ENCODE measurements at places on chromosomes 3 and 15. TPM values are rescaled to one million over a fixed set of nuclear protein-coding genes. Genes with fewer than 3 reads are reported as not detected.

BFSP2 gene
- total RNA-seq: not detected

CHST13 gene
- total RNA-seq: not detected

DCLK3 gene
- under 0.01 TPM for total RNA-seq

CPOX gene
- 29.6 TPM for total RNA-seq

DTWD1 gene
- total RNA-seq: 37.0 TPM

MYO5A gene
- total RNA-seq: 70.7 TPM

ASB14 gene
- total RNA-seq: under 0.01 TPM

FOXB1 gene
- not detected for total RNA-seq

ITPKA gene
- total RNA-seq: 18.1 TPM

PFN2 gene
- total RNA-seq: 286 TPM

SLC22A13 gene
- total RNA-seq: 0.22 TPM

FMN1 gene
- 11.0 TPM for total RNA-seq

ICE2 gene
- 26.5 TPM for total RNA-seq

NEK11 gene
- total RNA-seq: 8.6 TPM

FBXW12 gene
- not detected for total RNA-seq

VPS13C gene
- total RNA-seq: 92.9 TPM

SI gene
- total RNA-seq: not detected

TEX55 gene
- not detected for total RNA-seq

PLD1 gene
- 16.7 TPM for total RNA-seq

CCDC39 gene
- 0.12 TPM for total RNA-seq

ANKUB1 gene
- total RNA-seq: not detected

TIMP4 gene
- total RNA-seq: 5.1 TPM

B3GNT5 gene
- total RNA-seq: 9.8 TPM

PLA2G4E gene
- not detected for total RNA-seq

NME9 gene
- total RNA-seq: 0.22 TPM

INAFM2 gene
- 10.1 TPM for total RNA-seq

TTLL13 gene
- not detected for total RNA-seq

AVEN gene
- total RNA-seq: 37.0 TPM

ALPK3 gene
- 0.11 TPM for total RNA-seq

HRG gene
- total RNA-seq: not detected

C3orf20 gene
- total RNA-seq: not detected

PLSCR5 gene
- not detected for total RNA-seq

ATP11B gene
- 74.8 TPM for total RNA-seq

THSD4 gene
- total RNA-seq: 63.7 TPM

TMEM207 gene
- not detected for total RNA-seq

NLGN1 gene
- total RNA-seq: 20.1 TPM

GOLGA8R gene
- total RNA-seq: 1.9 TPM

PARP3 gene
- 17.6 TPM for total RNA-seq
